ENCODE measurements at places on chromosomes 2 and 18.

GRCh38 chr2:67459761-67460160 is 62.6 kb downstream of the ETAA1 start:
- DNase-seq = no peak

GRCh38 chr2:83850071-83850725 is 608.9 kb downstream of the SUCLG1 start:
- no peak for DNase-seq

DNA sequence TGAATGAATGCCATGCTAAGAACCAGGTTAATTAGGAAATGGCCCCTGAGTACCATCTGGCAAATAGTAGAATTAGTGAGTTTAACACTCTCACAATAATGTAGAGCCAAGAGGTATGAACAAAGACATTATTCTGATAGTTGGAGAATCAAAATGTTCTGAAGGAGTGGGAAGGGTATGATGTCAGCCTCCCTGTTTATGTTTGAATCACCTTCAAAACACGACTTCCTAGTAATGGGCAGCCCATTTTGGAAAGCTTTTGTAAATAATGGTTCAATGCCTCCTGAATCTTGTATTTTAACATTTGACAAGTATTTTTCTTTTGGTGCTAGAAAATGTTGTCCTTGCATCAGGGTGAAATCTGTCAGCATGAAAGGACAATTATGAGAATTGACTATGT is 108.3 kb downstream of the DSEL start:
- DNase-seq = no peak

DNA sequence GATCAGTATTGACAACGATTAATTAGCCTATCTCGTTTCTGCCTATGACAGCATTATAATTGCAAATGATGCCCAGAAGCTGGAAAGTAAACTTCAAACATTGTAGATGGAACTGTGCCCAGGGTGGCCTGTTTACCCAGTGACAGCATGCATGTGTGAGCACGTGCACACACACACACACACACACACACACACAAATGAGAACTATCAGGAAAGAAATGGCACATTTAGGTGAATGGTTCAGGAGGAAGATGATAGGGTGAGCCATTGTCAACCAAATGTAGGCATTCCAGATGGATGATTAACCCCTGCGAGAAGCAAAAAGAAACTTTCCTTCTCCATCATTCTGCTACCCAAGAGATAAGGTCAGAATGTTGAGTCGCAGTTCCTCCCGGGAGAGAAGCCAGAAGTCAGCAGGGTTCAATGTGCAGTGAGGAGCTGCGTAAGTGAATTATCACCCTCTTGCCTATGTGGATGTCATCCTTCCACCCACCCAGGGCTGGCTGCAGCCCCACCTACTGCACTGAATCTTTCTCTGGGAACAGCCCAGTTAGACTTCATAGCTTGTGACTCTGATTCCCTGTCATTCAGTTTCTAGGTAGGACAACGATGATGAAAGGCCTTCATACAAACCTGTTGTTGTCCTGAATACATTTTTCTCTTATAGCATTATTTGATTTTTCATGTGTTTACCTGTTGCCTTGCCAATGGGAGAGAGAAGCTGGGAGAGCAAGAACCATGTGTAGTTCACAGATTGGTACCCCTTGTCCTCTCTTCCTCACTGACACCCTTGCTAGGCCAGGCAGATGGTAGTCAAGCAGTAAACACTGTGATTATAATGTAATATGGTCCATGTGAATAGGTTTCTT is 3.5 kb upstream of the APOB start:
- DNase-seq = no peak

- no peak for DNase-seq
These were observed 128.6 kb upstream of the WDR75 start for GRCh38 chr2:189312643-189313042.

DNA sequence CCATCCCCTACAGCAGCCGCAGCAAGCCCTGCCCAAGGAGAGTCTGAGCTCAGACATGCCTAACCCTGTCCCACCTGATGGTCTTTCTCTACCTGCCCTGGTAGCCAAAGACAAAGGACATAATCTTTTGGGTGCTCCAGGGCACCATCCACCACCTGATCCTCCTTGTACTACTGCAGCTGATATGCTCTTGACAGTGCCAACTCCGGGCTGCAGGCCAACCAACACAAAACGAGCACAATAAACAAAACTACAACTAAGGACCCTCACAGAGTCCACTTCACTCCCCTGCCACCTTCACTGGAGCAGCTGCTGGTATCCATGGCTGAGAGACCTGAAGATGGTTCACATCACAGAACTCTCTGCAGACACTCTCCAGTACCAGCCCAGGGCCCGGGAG is 106.3 kb downstream of the GRB14 start:
- no peak for DNase-seq

GRCh38 chr2:44296653-44297052 is 21.4 kb downstream of the SLC3A1 start:
- DNase-seq = no peak

- DNase-seq = no peak
These were observed 63.3 kb downstream of the RPIA start for GRCh38 chr2:88754585-88755320.
